SK-N-SH (cell line): ENCODE measurements at places on chromosomes 1 and 21. TPM values are rescaled to one million over a fixed set of nuclear protein-coding genes. Genes with fewer than 3 reads are reported as not detected.
A peak's percentile ranks its signal among the peaks of the same experiment; 100 is the strongest.

Gene TMEM52
- 3.8 and 4.8 TPM in 2 replicates for polyA plus RNA-seq

GRCh38 chr1:75559136-75559535 is 51.8 kb downstream of the SLC44A5 start:
- no peak for DNase-seq
- H3K27me3 ChIP-seq: no peaks in the 10 kb centered on the region
- no peak overlapping the region for H3K27ac ChIP-seq
- H3K4me3 ChIP-seq: no peak overlapping the region
- no peaks in the 10 kb centered on the region for H3K36me3 ChIP-seq

Gene KRTAP7-1
- polyA plus RNA-seq: not detected in 2 replicates

DNA sequence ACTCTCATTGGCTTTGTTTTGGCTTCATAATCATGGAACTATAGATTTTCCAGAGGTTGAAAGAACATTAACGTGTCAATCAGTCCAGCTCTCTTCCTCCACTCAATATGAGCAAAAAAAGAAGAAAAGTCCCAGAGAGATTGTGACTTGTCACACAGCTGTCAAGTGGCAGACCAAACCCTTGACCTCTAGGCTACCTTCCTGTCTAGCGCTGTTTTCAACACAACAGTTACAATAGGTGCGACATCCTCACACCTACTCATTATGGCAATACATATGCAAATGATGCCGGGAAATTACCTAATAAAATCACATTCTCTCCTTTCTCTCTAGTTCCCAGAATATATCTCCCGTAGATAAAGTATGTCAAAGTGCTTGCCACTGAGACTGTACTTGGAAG is 1.1 kb downstream of the WARS2 start:
- H3K4me1 ChIP-seq: peaks cover 16% of the 10 kb centered on the region; the same call in 1 of the 2 replicates
- no peaks in the 10 kb centered on the region for H3K36me3 ChIP-seq
- no peak for DNase-seq
- no peaks in the 10 kb centered on the region for H3K27me3 ChIP-seq
- peak overlapping the region; percentile 84 for H3K4me3 ChIP-seq
- peak overlapping the region; percentile 96 for H3K27ac ChIP-seq

Gene F11R
- polyA plus RNA-seq: 9.0 and 13.7 TPM in 2 replicates

GRCh38 chr1:223737342-223737741 is 25.0 kb downstream of the CAPN2 start:
- no peaks in the 10 kb centered on the region for H3K27me3 ChIP-seq
- H3K27ac ChIP-seq: no peak overlapping the region
- H3K36me3 ChIP-seq: peaks cover 14% of the 10 kb centered on the region
- no peak overlapping the region for H3K4me3 ChIP-seq
- DNase-seq: no peak
